ENCODE measurements at places on chromosomes 2 and 18. TPM values are rescaled to one million over a fixed set of nuclear protein-coding genes. Genes with fewer than 3 reads are reported as not detected.

- peak; percentile 29 for DNase-seq
Measured at GRCh38 chr18:11500153-11501122, 109.0 kb upstream of the SLC35G4 start.

DNA sequence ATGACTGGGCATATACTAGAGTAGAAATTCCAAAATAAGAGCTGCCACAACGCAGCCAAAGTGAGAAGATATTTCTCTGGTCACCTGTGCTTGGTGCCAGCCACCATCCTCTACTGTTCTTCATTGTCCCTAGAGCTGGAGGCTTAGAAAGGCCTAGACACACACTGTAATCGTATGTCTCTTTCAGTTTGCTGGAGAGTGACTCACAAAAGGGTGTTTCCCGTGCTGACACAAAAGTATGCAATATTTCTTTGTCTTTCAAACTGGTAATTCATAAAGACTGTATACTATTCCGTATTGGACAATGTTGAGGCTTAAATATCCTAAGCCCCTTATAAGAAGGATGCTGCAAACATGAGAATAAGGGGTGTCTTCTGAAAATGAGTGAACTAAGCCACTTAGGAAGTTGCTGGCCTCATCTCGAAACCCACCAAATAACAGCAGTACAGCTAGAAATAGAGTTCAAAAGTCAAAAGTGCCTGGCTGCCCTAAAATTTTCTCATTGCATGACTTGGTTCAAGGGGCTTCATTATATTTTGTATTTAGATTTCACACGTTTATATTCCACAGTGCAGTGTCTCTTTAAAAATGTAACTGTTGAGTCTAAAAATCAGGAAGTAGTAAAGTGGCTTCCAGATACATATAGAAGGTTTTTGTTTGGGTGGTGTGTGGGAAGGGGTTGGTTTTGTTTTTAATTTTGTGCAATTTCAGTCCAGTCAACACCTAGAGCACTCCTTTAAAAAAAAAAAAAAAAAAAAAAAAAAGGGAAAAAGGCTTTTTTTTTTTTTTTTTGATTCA is 601.1 kb downstream of the ARHGAP15 start:
- no peak for DNase-seq

DNA sequence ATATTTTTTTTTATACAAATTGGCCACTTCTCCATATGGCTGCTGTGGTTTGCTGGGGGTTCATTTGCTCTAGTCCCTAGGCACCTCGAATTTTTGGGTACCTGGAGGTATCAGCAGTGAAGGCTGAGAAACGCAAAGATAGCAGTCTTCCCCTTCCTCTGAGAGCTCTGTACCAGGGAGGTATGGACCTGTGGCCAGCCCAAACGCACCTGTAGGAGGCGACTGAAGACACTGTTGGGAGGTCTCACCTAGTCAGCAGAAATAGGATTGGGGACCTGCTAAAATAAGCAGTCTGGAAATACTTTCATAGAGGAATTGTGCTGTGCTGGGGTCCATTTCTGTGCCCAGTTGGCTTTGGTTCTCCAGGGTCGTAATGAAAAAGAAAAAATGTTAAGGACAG is 292.2 kb upstream of the CYP26B1 start:
- no peak for DNase-seq

DNA sequence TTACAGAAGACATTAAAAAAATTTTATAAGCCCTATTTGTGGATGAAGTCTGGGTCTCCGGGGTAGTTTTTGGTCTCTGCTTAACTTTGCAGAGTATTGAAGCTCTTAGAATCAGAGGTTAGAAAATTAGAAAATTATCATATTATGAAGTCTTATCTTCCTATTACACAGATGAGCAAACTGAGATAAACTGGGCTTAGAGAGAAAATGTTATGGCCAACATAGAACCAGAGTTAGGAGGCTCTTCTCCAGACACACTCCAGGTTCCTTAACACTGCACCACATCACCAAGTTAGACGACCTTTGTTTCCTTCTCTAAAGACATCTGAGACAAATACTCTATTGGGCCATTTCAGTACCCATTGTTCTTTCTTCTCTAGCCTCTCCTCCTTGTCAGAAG is 36.7 kb upstream of the NEB start:
- no peak for DNase-seq

Gene ALKAL2
- 0.68 TPM for total RNA-seq

Gene CLEC4F
- total RNA-seq: 0.12 TPM

Data from left cardiac atrium (tissue), 4 donors.